ENCODE measurements at places on chromosomes 4 and X.

DNA sequence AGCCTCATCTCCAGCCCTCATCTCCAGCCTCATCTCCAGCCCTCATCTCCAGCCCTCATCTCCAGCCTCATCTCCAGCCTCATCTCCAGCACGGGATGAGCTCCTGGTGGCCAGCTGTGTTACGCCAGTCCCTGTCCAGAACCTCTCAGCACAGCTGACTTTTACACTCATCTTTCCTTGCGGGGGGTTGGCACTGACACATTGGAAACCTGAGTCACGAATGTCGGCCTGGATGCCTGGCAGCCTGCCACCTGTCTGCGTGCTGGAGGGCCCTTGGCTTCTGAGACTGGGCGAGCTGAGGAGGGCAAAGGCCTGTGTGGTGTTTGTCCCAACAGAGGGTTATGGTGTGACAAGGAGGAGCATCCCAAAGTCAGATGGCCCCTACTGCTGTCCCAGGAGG lies 66.1 kb upstream of the HGFAC start:
- no peak for DNase-seq

DNA sequence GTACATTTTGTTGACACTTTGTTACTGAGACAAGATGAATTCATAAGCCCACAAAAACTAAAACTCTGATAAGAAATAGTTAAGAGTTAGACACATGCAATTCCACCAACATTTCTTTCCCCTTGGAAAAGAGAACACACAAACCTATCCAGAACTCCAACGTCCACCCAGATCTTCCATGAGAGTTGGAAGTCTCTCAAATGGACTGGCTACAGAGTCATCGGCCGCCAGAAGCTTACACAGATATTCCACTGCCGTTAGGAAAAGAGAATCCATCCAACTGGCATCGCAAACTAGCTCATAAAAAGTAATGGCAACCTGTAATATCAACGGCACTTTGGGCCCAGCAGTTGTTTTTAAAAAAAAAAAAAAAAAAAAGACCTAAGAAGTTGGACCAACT lies 114.7 kb downstream of the PRKX start:
- no peak for DNase-seq

DNA sequence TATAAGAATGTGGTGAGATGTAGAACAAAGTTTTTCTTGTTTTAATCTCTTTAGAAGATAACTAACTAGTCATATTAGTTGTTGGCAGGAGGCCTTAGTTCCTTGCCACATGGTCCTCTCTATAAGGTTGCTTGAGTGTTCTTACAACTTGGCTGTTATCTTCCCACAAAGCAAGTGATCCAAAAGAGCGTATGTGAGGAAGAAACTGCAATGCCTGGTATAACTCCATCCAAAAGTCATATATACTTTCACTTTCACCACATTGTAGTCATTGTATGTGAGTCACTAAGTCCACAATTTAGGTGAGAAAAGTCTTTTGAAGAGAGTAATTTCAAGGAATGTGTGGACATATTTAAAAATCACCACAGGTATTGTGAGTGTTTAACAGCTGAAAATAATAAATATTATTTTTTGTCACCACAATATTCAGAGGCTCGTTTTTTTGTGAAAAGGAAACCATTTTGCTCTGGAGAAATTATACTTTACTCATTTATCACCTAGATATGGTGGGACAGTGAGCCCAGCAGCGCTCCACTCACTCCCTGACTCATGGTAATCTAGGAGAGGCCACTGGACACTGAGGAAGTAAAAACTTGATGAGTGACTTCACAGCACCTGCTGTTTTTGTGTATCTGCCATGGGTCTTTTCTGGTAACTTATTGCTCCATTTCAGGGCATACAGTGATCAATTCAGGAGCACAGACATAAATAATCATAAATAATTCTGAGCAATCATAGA lies 369.4 kb upstream of the NDST3 start:
- DNase-seq: no peak

DNA sequence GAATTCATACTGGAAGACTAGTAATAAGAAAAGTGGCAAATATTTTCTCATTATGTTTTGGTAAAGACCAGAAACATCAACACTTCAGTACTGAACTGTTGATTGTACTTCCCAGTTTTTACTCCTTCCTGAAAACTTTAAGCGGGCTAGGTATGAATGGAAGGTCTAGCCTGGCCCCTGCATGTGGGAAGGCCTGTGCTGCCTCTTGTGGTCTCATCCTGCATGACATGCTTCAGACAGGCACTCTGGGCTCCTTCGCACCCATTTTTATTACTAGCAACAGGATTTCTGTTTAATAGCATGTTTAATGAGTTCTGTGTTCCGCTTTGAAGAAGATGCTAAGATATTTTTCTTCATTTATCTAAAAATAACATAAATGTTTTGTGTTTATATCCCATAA lies 279.1 kb downstream of the ANK2 start:
- DNase-seq: no peak

DNA sequence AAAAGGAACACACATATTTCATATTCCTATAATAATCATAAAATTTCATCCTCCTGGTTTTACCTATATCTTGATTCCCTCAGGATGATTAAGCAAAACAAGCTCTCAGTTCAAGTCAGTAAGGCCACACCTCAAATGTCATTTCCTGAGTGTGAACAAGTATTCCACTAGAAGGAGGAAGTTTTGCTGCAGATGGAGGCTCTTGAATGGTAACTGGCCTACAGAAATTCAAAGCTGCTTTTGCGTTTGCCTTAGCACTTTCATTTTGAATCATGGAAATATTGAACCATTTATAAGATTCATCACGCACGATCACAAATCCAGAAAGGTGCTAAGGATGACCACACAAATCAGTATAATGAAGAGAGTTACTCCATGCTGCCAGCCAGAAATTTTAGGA lies 254.4 kb upstream of the CXXC4 start:
- no peak for DNase-seq

- no peak for DNase-seq
Measured at GRCh38 chr4:120749445-120750151, 172.9 kb downstream of the PRDM5 start.

DNA sequence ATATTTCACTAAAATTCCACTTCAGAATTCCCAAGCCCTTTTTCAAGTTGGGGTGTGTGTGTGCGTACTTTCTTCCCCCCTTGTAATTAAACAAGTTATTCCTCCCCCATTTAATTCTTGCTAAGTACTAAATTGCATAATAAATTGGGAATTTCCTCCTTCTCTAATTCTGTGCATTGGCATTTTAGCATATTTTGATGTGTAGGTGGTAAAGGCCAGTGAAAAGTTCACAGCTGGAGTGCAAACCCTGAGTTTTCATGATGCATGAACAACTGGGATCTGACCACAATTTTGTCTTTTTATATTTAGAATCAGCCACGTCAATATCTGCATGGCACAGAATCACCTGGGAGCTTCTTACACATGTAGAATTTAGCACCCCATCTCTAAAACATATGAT lies 18.5 kb downstream of the ANXA3 start:
- no peak for DNase-seq

DNA sequence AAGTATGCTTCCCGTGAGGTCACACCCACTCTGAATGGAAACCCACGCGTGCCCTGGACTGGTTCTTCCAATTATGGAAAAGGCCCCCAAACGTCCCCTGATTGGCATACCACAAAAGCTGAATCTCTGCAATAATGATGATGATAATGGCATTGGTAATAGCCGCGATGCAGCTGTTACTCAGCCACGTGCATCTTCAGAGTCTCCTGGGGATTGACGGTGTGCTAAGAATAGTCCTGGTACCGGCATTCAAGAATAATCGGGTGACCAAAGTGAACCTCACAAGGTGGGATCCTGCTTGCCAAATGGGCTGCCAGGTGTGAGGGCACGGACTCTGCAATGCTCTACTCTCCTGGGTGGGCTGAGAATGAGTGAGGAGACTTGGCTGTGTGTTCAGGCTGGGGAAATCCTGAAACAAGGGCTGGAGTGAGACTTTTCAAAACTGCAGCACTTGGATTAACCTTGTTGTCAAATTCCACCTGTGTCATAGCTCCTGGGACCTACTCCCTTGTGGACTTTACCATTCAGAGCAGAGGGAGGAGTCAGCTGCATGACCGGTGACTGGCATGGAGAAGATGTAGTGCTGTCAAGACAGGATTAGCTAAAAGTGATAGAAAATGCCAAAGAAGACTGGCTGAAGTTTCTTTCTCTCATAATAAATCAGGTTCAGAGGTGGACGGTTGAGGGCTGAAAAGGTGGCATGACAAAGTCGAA lies 615.4 kb downstream of the MID1IP1 start:
- DNase-seq: no peak

GRCh38 chr4:37469286-37469685 lies 216.9 kb downstream of the RELL1 start:
- DNase-seq: no peak

DNA sequence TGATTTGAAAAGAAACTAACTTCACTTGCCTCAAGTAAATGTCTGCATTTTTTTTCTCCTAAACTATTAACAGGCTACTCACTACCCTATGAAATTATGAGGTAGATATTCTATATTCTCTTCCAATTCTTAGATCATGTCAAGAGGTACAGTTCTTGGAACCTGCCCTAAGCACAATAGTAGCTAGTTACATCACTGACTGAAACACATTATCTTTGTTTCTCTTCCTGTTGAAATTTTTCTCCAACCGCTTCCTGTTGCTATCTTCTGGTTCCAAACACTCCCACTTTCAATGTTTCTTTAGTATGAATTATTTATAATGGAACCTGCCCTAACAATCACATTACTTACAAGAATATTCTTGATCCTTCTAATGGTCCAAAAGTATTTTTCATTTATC lies 5.0 kb upstream of the BANK1 start:
- DNase-seq: no peak

DNA sequence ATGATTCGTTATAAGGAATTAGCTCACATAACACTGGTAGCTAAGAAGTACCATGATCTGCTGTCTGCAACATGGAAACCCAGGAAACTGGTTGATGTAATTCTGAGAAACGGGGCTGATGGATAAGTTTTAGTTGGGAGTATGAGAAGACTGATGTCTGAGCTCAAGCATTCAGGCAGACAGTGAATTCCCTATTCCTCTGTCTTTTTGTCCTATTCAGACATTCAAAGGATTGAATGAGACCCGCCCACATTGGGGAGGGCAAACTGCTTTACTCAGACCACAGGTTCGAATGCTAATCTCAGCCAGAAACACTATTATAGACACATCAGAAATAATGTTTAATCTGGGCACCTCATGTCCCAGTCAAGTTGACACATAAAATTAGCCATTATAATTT lies 515.5 kb downstream of the STPG2 start:
- DNase-seq: no peak

DNA sequence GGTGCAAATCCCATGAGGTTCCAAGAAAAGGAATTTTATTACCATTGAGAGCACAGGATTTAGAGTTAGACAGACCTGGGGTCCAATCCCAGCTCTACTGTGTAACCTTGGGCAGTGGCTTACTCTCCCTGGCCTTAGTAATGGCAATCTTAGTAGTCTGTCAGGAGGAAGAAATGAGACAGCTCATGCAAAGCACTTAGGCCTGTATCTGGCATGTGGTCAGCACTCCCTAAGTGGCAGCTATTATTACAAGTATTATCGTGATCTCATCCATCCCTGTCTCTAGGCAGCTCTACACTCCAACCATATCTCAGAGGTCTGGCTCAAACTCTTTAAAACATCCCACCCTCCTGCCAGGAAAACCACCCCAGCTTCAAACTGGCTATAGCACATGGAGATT lies 129.6 kb upstream of the NALF2 start:
- DNase-seq: no peak

GRCh38 chrX:137567682-137568232 lies 1.8 kb downstream of the ZIC3 start:
- DNase-seq: no peak

GRCh38 chr4:14049946-14050345 lies 422.4 kb upstream of the BOD1L1 start:
- DNase-seq: no peak

GRCh38 chr4:5924461-5925125 lies 31.7 kb upstream of the CRMP1 start:
- no peak for DNase-seq

- no peak for DNase-seq
Measured at GRCh38 chr4:128663325-128663724, 146.2 kb upstream of the JADE1 start.

DNA sequence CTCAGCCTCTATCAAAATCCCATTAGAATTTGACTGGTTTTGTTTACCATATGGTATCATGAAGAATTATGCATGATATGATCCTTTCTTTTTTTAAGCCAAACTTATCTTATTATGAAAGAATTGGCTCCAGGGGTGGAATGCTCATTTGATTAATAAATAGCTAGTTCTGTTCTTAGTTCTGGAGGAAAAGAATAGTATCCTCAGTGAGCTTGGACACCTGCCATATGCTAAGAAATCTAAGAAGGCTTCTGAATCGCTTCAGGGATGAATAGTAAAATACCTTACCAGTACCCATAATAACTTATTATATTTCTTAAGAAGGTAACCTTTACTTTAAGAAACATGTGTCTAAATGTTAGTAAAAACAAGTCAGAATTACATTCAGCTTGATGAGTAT lies 803.6 kb downstream of the ADGRL3 start:
- no peak for DNase-seq

- DNase-seq: no peak
Measured at GRCh38 chrX:38363046-38363445, 10.6 kb downstream of the OTC start.

DNA sequence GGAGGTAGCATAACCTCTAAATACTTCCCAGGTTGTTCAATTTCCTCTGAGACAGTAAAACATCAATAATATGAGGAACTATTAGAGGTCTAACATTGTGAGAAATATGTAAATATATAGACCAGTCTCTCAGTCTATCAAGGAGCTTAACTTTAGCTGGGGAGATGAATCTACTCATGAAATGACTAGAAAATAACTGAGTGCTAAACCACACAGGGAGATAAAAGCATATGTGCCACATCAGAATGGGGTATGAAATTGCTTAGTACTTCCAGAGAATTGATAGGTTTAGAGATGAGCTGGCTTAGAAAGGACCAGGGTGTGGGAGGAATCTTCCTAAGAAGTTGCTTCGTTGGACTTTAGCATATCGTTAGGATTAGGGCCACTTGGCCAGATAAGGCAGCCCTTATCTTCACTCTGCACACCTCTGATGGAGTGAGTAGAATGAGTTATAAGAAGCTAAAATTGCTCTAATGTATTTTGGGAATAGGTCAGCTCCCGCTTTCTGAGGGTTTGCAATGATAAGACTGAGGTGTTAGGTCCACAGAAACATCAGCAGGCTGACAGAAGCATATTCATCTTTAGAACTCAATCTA lies 299.2 kb downstream of the UNC5C start:
- DNase-seq: no peak

DNA sequence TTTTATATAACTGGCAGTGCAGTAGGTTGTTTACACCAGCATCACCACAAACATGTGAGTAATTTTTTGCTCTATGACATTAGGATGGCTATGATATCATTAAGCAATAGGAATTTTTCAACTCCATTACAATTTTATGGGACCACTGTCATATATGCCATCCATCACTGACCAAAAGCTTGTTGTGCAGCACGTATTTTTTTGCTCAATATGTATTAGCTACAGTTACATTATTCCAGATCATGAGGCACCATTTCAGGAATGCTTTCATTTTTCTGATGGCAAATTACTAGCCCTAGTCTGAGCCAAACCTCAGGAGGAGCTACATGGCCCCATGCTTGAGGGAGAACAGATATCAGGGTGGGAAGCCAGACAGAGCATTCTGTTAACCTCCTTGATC lies 56.8 kb upstream of the DCLK2 start:
- DNase-seq: no peak
